ENCODE measurements at places on chromosomes 6 and 20.

GRCh38 chr20:15795305-15796019, 777.8 kb downstream of the KIF16B start:
- no peak for DNase-seq

DNA sequence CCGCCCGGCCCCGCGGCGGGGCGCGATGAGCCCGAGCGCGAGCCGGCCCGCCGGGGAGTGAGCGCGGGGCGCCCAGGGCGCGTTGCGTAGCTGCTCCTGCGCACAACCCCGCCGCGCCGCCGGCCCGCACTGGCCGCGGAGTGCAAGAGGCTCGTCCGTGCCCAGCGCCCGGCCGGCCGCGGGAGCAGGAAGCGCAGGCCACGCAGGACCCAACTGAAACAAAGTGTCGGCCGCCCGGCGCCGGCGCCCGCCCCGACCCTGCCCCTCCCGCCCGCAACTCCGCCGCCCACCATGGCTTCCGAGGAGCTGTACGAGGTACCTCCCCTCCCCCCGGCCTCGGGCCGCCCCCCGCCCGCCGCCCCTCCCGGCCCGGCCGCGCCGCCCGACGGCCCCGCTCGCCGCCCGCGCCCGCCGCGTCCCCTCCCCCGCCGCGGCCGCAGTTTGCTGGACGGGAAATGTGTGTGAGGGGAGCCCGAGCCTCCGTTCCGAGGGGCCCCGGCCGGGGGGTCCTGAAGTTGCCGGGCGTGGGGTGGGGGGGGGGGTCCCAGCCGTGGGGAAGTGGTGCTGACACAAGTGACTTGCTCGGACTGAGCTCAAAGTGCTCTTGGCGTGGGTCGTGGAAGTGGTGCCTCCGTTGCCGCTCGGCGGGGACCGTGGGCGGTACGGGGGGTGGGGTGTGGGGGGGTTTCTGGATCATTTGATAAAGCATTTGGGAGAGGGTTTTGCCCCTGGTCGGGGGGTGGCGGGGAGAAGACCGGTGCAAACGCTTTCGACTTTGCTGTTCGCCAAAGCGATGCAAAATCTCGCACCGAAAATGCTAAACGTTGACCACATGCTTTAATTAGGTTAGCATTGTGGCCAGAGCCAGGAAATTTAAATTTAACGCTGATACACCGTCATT, 539 bp downstream of the CDYL start:
- DNase-seq: peak; percentile 53

DNA sequence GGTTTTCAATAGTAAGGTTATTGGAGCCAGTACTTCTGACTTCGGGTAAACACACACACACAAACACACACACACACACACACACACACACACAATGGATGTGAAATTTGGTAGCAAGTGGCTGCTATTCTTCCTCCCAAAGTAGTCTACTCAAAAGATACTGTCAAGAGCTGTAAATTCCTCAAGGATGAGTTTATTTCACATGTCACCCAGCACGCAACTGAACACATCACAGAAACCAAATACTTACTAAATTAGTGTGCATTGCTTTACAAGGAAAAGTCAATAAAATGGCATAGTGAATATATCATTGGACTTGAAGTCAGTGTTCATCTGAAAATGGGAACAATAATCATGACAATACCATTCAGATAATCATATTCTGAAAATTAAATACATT, 32.9 kb downstream of the MMUT start:
- DNase-seq: peak; percentile 40

DNA sequence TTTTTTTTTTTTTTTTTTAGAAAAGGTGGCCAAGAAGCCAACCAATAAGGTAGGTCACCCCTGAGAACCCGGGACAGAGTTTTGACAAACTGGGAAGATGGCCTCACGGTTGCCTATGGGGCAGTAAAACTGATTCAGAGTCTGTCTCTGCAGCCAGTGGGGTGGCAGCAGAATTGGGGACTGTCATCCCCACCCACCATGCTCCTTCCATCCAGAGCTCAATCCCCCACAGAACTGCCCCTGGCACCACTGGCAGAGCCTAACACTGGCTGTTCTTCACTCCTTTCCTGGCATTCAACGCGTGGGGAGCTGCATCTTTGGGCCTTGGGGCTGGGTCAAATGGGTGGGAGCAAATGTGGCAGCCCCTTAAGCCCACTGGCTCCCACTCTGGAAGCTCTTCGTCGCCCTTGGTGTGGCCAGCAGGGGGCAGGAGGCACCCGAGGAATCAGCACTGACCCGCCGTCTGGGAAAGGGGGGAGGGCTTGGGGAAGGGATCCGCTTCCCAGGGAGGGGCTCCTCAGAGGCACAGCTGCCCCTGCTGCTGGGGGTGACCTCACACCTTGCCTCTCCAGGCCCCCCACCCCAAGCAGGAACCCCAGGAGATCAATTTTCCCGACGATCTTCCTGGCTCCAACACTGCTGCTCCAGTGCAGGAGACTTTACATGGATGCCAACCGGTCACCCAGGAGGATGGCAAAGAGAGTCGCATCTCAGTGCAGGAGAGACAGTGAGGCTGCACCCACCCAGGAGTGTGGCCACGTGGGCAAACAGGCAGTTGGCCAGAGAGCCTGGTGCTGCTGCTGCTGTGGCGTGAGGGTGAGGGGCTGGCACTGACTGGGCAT, 10.4 kb downstream of the CD40 start:
- DNase-seq: no peak

DNA sequence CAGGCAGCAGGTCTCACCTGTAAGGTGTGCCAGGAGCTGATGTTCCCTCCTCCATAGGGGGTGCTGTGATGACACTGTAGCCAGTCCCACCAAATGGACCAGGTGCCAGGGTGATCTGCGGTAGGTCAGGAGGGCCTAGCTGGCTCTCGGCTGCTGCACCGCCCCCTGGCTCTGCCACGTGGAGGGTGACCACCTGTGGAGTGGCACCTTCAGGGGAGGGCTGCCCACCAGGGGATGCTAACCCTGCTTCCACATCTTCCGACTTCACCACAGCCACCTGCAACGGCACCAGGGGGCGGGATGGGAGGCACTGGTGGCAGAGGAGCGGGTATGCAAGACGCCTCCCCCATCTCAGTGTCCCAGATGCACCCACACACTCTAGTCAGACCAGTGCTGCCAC, 18.3 kb downstream of the ZNF335 start:
- no peak for DNase-seq

GRCh38 chr6:137210903-137211302, 8.3 kb downstream of the IFNGR1 start:
- peak; percentile 15 for DNase-seq

GRCh38 chr6:56714982-56715456, 72.3 kb upstream of the DST start:
- DNase-seq: peak; percentile 76

GRCh38 chr20:13692802-13693736, 54.3 kb upstream of the TASP1 start:
- no peak for DNase-seq

DNA sequence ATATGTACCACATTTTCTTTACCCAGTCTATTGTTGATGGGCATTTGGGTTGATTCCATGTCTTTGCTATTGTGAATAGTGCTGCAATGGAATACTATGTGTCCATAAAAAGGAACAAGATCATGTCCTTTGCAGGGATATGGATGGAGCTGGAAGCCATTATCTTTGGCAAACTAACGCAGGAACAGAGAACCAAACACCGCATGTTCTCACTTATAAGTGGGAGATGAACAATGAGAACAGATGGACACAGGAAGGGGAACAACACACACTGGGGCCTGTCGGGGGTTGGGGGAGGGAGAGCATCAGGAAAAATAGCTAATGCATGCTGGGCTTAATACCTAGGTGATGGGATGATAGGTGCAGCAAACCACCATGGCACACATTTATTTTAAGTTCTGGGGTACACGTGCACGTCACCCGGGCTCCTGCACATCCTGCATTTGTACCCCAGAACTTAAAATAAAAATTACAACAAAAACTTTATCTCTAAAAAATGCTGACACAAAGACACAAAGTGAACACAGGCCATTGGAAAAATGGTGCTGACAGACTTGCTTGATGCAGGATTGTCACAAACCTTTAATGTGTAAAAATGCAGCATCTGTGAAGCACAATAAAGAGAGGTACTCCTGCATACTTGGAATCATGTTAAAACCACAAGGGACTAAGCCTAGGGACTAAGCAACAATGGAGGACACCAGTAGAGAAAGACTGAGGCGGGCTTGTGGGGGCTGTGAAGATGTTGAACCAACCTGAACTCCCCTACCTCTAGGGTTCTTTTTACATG, 48.8 kb downstream of the BCAS1 start:
- no peak for DNase-seq

DNA sequence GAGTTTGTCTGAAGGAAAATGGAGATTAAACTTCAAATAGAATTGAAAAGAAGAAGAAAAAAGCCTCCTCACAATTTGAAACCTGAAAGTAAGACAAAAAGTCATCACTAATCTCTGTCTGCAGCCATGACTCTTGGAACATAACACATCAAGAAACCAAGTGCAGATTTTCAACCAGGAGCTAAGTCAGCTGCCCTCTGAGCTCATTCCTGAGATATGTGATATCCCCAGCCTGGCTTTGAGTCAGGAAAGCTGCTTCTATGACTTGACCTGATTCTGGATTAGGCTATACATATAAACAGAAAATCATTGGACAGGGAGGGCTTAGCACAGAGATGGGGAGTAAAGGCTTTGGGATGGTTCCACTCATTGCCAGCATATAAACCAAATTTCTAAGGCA, 891.4 kb downstream of the TFAP2A start:
- DNase-seq: peak; percentile 86

GRCh38 chr20:37845241-37845681, 57.7 kb upstream of the VSTM2L start:
- no peak for DNase-seq

GRCh38 chr6:44145839-44146238, 12.8 kb upstream of the CAPN11 start:
- DNase-seq: no peak

DNA sequence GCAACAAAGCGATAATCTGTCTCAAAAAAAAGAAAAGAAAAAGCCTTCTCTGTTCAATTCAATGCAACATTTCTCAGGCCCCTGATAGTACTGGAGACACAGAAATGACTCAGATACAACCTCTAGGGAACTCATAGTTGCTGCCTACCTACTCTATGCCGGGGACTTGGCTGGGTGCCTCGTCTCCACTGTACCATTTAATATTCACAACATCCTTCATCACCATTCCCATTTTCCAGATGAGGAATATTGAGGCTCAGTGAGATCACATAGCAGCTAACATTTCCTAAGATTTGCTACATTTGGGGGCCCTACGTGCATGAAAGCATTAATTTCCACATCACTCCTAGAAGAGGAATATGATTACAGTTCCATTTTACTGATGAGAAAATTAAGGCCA, 7.5 kb downstream of the NOL4L start:
- DNase-seq: no peak

DNA sequence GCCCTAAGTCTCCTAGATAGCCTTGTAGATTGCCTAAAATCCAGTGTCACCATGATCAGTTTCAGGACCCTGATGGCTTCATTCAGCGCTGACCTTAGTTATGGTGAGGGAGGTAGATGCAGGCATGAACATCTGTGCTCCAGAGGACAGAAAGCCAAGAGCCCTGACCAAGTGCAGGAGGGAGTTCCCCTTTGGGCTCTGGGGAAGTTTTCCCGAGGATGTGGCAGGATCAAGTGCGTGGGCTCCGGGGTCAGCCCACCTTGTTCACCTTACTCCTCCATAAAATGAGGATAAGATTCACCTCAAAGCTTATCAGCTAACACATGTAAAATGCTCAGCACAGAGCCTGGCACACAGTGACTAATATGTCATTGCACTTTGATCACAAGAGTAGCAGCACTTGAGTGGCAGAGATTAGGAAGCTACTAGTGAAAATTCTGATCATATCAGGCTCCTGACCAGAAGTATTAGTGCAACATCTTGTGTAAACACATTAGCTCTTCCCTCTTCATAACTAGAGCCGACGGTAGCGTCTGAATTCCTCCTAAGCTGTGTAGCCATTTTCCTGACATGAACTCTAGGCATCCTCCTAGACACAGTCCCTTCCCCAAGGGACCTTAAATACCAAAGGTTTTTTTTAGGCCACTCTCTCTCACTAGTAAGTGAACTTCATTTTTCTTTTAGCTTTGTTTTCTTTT, 125.2 kb downstream of the SULF2 start:
- DNase-seq: no peak

GRCh38 chr6:153131037-153131981, at the start of gene RGS17:
Gene RGS17 (minus strand): TSS chr6:153131282. CDS start chr6:153044018, 87,264 bp downstream.
- peak; percentile 65 for DNase-seq

GRCh38 chr6:139156551-139156950, 21.7 kb downstream of the HECA start:
- DNase-seq: no peak

- DNase-seq: no peak
Measured at GRCh38 chr6:169981568-169981967, 230.1 kb downstream of the ERMARD start.

DNA sequence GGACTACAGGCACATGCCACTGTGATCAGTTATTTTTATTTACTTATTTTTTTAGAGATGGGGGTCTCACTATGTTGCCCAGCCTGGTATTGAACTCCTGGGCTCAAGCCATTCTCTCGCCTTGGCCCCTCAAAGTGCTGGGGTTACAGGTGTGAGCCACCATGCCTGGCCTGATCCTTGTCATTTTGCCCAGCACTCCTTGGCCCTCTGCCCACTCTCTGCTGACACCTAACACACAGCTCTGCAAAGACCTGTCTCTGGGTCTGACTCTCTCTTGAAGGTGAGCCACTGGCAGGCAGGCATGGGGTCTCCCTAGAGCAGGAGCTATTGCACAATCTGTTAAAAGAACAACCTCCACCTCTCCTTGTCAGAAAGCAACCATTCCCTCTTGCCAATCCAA, 155.6 kb downstream of the ZFP64 start:
- peak; percentile 29 for DNase-seq

GRCh38 chr6:12296604-12297003, 6.4 kb downstream of the EDN1 start:
- DNase-seq: no peak

- no peak for DNase-seq
Measured at GRCh38 chr6:150004101-150004782, 21.1 kb downstream of the RAET1L start.

GRCh38 chr6:155040154-155040553, 45.0 kb downstream of the TIAM2 start:
- DNase-seq: no peak

GRCh38 chr6:166317261-166318212, 9.3 kb upstream of the PRR18 start:
- DNase-seq: no peak

DNA sequence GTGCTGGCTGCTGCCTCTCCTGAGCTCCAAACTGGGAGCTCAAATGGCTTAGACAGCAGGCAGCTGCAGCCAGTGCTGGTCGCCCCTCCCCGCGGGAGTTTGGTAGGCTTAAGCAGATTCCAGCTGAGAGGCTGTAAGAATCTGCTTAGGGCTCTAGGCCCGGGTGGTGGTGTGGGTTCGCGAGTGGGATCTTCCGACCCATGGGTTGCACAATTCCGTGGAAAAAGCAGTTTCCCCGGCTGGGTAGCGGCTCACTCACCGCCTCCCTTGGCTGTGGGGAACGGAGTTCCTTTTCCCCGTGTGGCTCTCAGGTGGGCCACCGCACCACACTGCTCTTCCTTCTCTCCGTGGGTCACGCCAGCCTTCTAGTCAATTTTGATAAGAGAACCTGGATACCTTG, 232.5 kb downstream of the PKHD1 start:
- DNase-seq: no peak

All from epithelial cell of esophagus (primary cell).